Activated T-helper 1 cell treated with anti-CD3 and anti-CD28 coated beads, Interleukin-12 subunit alpha, Interleukin-12 subunit beta, Interleukin-2, Interleukin-4 antibody, amounts not matched to agents 30 ng/mL and 10 ng/mL and 1 ng/mL, durations not matched to agents 14 hours and 24 hours and 36 hours (primary cell): ENCODE measurements at places on chromosomes 1 and 21.

GRCh38 chr1:227369102-227369760 lies 50.9 kb upstream of the CDC42BPA start:
- H3K36me3 ChIP-seq, result no peaks in the 10 kb centered on the region
- H3K4me1 ChIP-seq, result no peaks in the 10 kb centered on the region
- no peak for DNase-seq
- H3K4me3 ChIP-seq, result no peak overlapping the region

- peaks cover 23% of the 10 kb centered on the region for H3K4me1 ChIP-seq
- peaks cover 36% of the 10 kb centered on the region for H3K36me3 ChIP-seq
- no peak overlapping the region for H3K4me3 ChIP-seq
- no peak for DNase-seq
Observed at GRCh38 chr1:88777604-88778149, 93.6 kb downstream of the PKN2 start.

DNA sequence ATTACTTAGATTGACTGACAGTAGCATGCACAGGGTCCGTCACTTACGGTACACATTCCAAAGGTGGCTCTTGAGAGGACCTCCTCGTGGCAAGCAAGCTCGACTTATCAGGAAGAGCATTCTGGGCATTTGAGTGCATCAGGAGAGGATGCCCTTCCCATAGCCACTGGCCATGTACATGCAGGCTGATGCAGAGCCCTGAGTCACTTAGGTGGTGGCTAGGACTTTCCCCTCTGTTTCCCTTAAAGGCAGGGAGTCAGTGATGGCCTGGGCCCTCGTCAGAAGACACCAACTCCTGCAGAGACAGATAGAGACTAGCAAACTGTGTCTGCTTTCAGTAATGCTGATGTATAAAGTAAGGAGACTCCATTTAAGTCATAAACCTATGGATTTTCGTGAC lies 12.9 kb downstream of the EXO1 start:
- no peak overlapping the region for H3K4me3 ChIP-seq
- no peak overlapping the region for H3K27ac ChIP-seq
- H3K36me3 ChIP-seq, result peaks cover 27% of the 10 kb centered on the region
- H3K27me3 ChIP-seq, result no peaks in the 10 kb centered on the region
- no peak for DNase-seq

DNA sequence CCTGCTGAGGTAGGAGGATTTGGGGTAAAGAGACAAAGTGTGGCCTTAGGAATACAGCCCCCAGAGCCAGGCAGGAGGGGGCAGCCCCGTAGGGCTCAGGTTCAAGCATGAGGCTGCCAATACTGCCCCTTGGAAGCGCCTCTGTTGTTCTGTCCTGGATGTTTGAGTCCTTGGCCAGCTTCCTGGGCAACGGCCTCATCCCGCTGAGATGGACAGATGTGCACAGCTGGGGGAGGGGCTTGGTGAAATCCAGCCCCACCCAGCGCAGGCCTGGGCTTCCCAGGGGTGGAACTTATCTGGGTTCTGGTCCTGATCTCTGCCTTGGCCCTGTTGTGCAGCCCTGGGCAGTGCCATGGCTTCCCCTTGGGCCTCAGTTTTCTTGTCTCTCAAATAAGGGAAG lies 34.8 kb upstream of the MAN1C1 start:
- no peaks in the 10 kb centered on the region for H3K4me1 ChIP-seq
- H3K27ac ChIP-seq, result no peak overlapping the region
- H3K27me3 ChIP-seq, result peaks cover 20% of the 10 kb centered on the region
- H3K36me3 ChIP-seq, result no peaks in the 10 kb centered on the region

DNA sequence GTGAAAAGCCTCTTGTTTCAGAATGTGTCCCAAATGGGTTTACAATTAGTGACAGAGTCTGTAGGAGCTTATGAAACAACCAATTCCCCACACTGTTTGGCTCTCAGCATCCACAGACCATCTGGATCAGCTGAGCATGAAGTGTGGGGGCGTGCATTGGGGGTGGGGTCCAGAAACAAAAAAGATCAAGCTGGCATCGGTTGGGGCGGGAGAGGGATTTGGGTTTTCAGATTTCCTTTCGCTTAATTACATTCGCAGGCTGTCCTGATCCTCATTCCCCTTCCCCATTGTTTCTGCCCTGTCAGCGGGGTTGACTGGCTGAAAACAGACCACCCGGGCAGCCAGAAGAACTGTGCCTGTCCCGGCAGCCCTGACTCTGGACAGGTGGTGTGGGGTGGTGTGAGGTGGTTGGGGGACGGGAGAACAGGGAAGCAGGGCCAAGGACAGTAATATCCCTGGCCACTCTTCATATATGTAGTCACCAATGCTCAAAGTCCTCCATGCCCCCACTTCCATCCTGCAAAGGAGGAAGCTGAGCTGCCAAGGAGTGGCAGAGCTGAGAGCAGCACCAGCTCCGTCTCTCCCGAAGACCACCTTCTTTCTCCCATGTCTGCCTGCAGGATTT lies 92.0 kb downstream of the IER5 start:
- H3K4me1 ChIP-seq, result peaks cover 11% of the 10 kb centered on the region
- H3K4me3 ChIP-seq, result no peak overlapping the region
- H3K27me3 ChIP-seq, result peaks cover 28% of the 10 kb centered on the region
- no peaks in the 10 kb centered on the region for H3K36me3 ChIP-seq
- DNase-seq, result no peak

DNA sequence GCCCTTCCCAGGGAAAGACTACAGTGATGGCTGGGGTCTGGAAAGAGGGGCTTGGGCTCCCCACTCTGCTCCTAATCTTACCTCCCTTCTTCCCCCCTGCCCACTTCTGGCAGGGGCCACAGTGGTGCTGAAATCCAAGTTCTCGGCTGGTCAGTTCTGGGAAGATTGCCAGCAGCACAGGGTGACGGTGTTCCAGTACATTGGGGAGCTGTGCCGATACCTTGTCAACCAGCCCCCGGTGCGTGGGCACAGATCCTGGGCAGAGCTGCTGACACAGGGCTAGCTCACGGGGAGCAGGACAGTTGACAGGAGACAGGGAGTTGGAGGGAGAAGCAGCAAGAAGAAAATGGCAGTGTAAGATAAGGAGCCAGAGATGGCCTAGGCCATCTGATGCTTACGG lies 2.4 kb downstream of the SLC27A3 start:
- no peak overlapping the region for H3K4me3 ChIP-seq
- no peak for DNase-seq

GRCh38 chr1:62425041-62425440 lies 11.8 kb upstream of the USP1 start:
- H3K4me3 ChIP-seq, result no peak overlapping the region
- no peak for DNase-seq
- no peak overlapping the region for H3K27ac ChIP-seq

- DNase-seq, result no peak
- peaks cover 94% of the 10 kb centered on the region for H3K4me1 ChIP-seq
- H3K36me3 ChIP-seq, result peaks cover 78% of the 10 kb centered on the region
- no peaks in the 10 kb centered on the region for H3K27me3 ChIP-seq
- no peak overlapping the region for H3K4me3 ChIP-seq
Observed at GRCh38 chr1:110893908-110894490, 21.1 kb downstream of the CD53 start.

DNA sequence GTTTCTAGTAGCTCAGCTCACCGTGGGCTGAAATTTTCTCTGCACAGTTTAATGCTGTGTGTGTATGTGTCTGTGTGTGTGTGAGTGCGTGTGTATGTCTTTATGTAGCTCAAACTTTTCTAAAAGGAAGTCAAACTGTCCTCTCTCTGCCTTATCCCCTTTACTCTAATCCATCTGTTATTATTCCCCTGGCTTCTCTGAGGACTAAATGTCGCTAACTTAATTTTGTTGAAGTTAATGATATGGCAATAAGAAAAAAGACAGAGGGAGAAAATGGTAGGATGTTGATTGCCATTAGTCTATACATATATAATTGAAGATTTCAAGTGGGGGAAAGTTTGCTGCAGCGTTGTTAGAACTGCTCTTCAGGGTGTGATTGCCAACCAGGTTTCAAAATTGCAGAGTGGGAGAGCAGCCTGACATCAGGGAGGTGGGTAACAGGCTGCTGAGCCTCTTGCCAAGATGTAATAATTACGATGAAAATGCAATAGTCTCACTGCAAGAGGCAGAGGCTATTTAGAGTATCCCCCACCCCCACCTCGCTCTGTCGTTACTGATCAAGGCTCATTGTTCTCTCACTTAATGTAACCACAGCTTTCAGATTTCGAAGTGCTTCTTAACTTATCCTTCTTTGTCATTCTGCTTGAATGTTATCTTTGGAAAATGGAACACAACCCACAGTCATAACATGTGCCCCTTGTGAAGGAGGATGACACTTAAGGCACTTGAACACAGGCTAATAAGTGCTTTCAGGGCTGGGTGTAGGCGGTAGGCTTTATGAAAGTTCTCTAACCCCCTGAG lies 559.0 kb upstream of the PLXNA2 start:
- H3K4me1 ChIP-seq, result no peaks in the 10 kb centered on the region
- DNase-seq, result no peak
- H3K27me3 ChIP-seq, result peaks cover 2% of the 10 kb centered on the region
- H3K27ac ChIP-seq, result no peak overlapping the region
- no peak overlapping the region for H3K4me3 ChIP-seq
- H3K36me3 ChIP-seq, result no peaks in the 10 kb centered on the region

- no peaks in the 10 kb centered on the region for H3K27me3 ChIP-seq
- no peak overlapping the region for H3K27ac ChIP-seq
- peaks cover 55% of the 10 kb centered on the region for H3K36me3 ChIP-seq
- peaks cover 24% of the 10 kb centered on the region for H3K4me1 ChIP-seq
- DNase-seq, result no peak
Observed at GRCh38 chr1:244409701-244410100, 42.0 kb downstream of the ADSS2 start.

GRCh38 chr1:171794085-171794484 lies 12.6 kb downstream of the METTL13 start:
- peak; percentile 44 for DNase-seq
- H3K27me3 ChIP-seq, result no peaks in the 10 kb centered on the region
- peak overlapping the region; percentile 93 for H3K27ac ChIP-seq
- H3K4me1 ChIP-seq, result peaks cover 47% of the 10 kb centered on the region
- H3K4me3 ChIP-seq, result peak overlapping the region; percentile 66

- H3K4me3 ChIP-seq, result no peak overlapping the region
- no peak overlapping the region for H3K27ac ChIP-seq
- H3K36me3 ChIP-seq, result no peaks in the 10 kb centered on the region
- DNase-seq, result peak; percentile 18
- no peaks in the 10 kb centered on the region for H3K4me1 ChIP-seq
Observed at GRCh38 chr1:9101510-9102146, 27.3 kb downstream of the GPR157 start.

DNA sequence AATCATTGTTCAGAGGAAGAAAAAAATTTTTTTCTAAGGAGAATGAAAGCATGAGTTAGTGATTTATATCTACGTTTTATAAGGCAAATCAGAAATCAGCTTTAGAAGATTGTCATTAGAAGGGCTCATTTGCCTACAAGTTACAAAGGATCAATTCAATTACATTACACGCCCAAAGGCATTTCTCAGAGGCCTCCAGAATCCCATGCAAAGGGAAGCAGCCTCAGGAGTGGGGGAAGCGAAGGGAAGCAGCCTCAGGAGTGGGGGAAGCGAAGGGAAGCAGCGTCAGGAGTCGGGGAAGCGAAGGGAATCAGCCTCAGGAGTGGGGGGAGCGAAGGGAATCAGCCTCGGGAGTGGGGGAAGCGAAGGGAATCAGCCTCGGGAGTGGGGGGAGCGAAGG lies 206.2 kb downstream of the GREM2 start:
- H3K27ac ChIP-seq, result no peak overlapping the region
- H3K4me3 ChIP-seq, result no peak overlapping the region
- no peaks in the 10 kb centered on the region for H3K4me1 ChIP-seq
- H3K36me3 ChIP-seq, result no peaks in the 10 kb centered on the region

GRCh38 chr1:156203331-156203730 lies 9.4 kb downstream of the SLC25A44 start:
- H3K27me3 ChIP-seq, result no peaks in the 10 kb centered on the region
- no peak overlapping the region for H3K27ac ChIP-seq
- peaks cover 30% of the 10 kb centered on the region for H3K4me1 ChIP-seq
- peaks cover 38% of the 10 kb centered on the region for H3K36me3 ChIP-seq
- DNase-seq, result no peak

GRCh38 chr1:231248778-231249177 lies 7.8 kb downstream of the GNPAT start:
- no peak overlapping the region for H3K4me3 ChIP-seq
- peaks cover 43% of the 10 kb centered on the region for H3K36me3 ChIP-seq
- no peak overlapping the region for H3K27ac ChIP-seq
- H3K27me3 ChIP-seq, result no peaks in the 10 kb centered on the region
- H3K4me1 ChIP-seq, result peaks cover 17% of the 10 kb centered on the region

DNA sequence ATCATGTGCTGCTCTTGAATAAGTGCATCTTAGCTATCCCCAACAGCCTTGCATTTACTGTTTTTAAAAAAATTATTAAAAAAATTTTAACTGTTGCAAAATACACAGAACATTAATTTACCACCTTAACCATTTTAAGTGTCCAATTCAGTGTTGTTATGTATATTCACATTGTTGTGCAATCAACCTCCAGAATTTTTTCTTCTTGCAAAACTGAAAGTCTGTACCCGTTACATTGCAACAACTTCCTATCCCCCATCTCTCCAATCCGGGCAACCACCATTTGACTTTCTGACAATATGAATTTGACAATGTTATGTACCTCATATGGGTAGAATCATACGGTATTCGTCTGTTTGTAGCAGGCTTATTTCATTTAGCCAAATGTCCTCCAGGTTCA lies 83.1 kb downstream of the FMN2 start:
- no peak overlapping the region for H3K4me3 ChIP-seq
- no peak overlapping the region for H3K27ac ChIP-seq
- H3K4me1 ChIP-seq, result no peaks in the 10 kb centered on the region
- H3K36me3 ChIP-seq, result no peaks in the 10 kb centered on the region

DNA sequence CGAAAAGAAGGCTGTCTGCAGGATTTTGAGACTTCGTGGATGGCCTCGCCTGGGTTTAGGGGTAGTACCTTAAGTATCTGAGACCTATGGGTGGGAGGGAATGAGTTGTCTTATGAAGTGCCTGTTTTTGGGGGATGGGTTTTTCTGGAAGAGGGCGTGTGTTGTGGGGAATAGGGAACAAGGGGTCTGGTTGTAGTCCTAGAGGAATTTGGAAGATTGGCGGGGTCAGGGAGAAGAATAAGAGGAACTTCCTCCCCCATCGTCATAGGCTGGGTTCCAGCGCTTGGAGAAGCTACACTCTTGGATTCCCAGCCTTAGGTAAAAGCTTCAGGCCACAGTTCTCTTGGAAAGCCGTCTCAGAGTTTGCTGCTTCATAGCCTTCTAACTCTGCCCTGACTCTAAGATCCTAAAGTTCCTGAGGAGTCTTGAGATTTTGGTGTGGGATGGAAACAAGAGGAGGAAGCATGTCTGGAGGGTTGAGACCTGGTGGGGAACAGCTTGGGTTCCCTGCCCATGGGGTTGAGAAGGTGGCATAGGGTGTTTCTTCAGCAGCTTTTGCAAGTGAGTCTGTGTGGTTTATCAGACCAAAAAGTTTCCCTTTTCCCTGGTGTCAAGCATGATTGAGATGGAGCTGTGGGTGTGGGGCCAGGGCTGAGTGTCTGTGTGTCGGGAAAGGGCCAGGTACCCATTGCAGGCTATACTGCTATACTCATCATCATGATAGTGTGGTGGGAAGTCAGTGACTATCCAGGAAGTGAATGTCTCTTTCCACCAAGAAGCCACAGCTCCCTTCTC lies 1.8 kb downstream of the VANGL2 start:
- DNase-seq, result no peak
- no peak overlapping the region for H3K4me3 ChIP-seq
- H3K27me3 ChIP-seq, result peaks cover 37% of the 10 kb centered on the region
- H3K27ac ChIP-seq, result no peak overlapping the region
- H3K36me3 ChIP-seq, result peaks cover 2% of the 10 kb centered on the region
